ENCODE measurements at places on chromosomes 1 and 21. TPM values are rescaled to one million over a fixed set of nuclear protein-coding genes. Genes with fewer than 3 reads are reported as not detected.

DNA sequence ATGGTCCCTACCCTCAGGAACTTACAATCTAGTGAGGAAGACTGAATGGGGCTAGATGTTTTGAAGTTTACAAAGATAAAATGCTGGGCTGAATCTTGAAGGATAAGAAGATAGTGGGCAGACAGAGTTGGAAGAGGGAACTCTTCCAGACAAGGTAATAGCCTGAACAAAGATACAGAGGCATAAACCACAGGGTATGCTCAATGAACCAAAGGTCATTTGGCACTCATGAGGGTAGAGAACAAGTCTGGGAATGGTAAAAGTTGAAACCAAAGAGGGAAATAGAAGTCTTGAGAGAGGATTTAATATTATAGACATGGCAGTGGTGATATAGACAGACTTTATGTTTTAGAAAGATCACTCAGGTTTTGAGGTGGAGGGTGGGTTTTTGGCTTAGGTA, 48.1 kb upstream of the ZSWIM5 start:
- no peak for DNase-seq

- DNase-seq = no peak
Observed at GRCh38 chr21:42356046-42356445, 5.3 kb upstream of the TFF2 start.

AQP10 gene
- total RNA-seq = not detected

GRCh38 chr1:171434717-171435346, 50.5 kb upstream of the PRRC2C start:
- peak; percentile 79 for DNase-seq

RIPPLY3 gene
- total RNA-seq = not detected

- peak; percentile 94 for DNase-seq
Observed at GRCh38 chr1:8712413-8713231, 104.8 kb downstream of the RERE start.

- DNase-seq = peak; percentile 11
Observed at GRCh38 chr1:219058891-219059820, 114.5 kb upstream of the LYPLAL1 start.

DUSP23 gene
- 38.4 TPM for total RNA-seq

DNA sequence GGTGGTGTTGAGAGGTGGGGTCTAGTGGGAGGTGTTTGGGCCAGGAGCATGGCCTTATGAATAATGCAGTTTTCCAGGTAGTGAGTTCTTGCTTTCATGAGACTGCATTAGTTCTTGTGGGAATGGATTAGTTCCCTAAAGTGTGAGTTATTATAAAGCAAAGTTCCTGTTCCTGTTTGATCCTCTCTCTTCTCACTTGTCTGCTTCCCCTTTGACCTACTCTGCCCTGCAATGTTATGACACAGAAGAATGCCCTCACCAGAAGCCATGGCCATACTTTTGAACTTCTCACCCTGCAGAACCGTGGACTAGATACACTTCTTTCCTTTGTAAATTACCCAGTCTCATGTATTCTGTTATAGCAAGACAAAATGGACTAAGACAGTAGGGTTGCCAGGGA, 53.6 kb downstream of the MAP3K7CL start:
- DNase-seq = no peak

- DNase-seq = no peak
Observed at GRCh38 chr21:45401916-45402900, 2.8 kb upstream of the COL18A1 start.

DNA sequence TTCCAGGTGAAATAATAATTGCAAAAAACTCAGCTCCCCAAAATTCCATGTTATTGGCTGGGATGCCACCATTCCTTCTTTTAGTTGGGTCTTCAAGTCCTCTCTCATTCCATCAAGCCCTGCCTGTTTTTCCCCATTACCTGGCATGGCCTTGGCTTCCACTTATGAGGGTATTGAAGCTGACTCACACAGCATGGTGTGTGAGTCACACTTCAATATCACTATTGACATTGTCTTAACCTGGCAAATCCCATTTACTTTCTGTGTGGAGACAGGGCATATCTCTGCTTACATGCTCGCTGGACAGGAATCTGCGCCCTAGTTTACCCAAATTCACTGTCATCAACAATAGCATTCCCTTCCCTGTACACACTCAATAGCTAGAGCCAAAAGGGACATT, 1806.8 kb downstream of the BRINP3 start:
- DNase-seq = no peak

NSUN4 gene
- 14.3 TPM for total RNA-seq

GRCh38 chr21:39071623-39072214, 111.5 kb downstream of the PSMG1 start:
- no peak for DNase-seq

DNA sequence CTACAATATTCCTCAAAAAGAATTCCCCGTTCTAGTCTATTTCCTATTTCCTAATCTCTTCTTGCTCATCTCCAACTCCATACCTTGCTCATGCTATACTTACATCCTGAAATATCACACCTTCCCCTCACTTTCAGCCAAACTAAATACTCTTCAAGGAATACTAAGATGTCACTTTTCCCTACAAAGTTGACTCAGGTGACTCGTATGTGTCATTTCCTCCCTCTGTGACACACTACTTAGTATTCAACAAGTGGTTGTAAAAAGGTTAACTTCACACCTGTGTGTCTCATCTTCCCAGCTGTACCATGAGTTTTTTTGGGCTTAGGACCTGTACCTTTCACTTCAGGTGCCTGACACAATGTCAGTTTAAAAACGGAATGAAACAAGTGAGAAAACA, 81.9 kb upstream of the LBR start:
- no peak for DNase-seq

GRCh38 chr1:154557939-154558719, at the start of gene UBE2Q1:
TSS of gene UBE2Q1 (minus strand) at chr1:154558662. CDS start at chr1:154558553, 109 bp downstream.
- DNase-seq = no peak

- peak; percentile 17 for DNase-seq
Observed at GRCh38 chr1:204073837-204074273, 940 bp downstream of the SOX13 start.

OR6K3 gene
- not detected for total RNA-seq

C1QB gene
- total RNA-seq = not detected

DNA sequence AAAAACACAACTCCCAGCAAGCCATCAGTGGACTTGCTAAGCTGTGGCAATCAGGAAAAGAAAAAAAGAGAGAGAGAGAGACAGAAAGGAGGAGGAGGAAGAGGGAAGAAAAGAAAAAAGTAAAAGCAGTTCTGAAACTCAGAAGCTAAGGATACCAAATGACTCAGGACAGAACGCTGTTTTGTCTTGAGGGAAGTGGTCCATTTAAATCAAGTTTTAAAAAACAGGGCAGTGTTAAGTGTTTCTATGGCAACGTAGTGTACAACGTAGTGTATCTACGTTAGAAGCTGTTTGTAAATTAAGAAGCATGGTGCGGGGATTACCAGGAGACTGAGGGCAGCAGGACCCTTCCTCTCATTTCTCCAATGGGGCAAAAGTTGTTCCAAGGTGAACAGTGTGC, 5.8 kb downstream of the ADORA3 start:
- no peak for DNase-seq

CELA3A gene
- total RNA-seq = not detected

DNA sequence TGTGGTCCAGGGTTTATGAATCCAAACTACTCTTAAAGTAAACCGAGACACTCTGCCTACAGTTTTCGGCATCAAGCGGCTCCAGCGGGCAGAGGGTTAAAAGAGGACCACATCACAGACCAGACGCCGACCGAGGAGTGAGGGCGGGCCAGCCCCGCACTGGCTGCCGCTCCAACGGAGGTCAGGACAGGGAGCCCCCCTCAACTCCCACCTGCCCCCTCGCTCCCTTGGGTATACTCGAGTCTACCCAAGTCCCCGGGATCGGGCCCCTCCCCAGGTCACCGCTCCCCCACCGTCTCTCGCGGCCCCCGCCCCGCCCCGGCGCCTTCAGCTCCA, 312 bp downstream of the ARNT start:
- peak; percentile 56 for DNase-seq

TCEA3 gene
- total RNA-seq = 1.5 TPM

DNA sequence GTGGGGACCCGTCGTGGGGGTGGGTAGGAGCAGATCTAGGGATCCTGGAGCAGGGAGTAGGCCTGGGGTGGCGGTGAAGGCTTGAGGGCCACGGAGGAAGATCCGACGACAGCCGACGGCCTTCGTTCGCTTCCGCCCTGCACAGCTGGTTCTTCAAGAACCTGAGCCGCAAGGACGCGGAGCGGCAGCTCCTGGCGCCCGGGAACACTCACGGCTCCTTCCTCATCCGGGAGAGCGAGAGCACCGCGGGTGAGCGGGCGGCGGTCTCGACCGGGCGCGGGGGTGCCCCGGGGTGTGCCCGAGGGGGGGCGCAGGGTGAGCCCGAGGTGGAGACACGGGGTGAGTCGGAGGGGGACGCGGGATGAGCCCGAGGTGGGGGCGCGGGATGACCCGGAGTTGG, 16.5 kb upstream of the HDAC1 start:
- DNase-seq = no peak

SAMSN1 gene
- not detected for total RNA-seq

DNA sequence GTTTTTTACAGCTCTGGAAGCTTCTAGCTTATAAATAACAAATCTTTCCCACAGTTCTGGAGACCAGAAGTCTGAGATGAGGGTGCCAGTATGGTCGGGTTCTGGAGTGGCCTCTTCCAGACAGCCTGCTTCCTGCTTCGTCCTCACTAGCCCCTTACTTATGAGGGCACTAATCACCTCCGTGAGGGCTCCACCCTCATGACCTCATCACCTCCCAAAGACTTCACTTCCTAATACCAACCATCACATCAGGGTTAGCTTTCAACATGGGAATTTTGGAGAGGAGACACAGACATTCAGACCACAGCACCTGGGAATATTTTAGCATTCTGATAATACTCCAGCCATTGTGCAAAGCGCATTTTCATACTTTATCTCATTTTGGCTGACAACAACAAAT, 223.7 kb upstream of the IRF2BP2 start:
- DNase-seq = no peak

- DNase-seq = peak; percentile 36
Observed at GRCh38 chr1:205458777-205459566, 3.1 kb upstream of the BLACAT1 start.

DNA sequence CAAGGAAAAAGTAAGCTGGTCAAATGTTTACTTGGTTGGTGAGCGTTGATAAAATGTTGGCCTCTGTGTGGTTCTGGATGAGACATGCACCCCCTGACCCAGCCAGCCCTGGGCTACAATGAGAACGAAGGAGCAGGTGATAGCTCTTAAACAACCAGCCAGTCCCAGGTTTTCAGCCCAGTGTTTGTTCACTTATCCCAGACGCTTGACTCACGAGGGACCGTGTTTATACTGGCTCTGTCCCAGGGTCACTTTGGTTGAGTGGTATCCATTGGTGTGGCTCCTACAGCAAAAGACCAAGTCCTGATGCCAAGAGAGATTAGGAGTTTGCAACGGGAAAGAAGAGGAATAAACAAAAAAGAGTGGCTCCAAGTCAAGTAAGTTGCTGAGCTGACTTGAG, 86.9 kb downstream of the KCNJ15 start:
- peak; percentile 87 for DNase-seq

DNA sequence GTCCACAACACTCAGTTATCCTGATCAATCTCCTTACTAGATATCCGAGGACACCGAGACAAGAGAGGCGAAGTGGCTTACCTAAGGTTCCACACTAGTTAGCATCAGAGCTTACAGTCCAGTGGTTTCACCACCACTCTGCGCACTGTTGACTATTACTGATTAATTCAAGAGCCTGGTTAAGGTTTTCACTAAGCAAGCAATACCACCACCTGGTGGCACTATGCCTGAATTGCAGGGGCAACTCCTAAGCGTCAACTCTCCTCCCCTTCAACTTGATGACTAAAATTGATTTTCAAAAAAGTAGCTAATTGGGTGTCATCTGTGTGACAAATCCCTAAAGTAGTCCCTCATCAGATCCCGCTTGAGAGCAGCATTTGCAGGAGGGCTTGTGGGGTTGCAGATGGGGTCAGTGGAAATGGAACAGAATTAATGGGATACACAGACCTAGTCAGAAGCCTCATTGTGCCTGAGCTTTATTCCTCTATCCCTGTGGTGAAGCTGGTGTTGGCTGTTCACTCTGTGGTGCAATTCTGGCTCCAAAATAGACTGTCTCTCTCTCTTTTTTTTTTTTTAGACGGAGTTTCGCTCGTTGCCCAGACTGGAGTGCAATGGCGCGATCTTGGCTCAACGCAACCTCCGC, 9.1 kb downstream of the TTC22 start:
- peak; percentile 28 for DNase-seq

GRCh38 chr1:29650476-29650875, 414.2 kb downstream of the PTPRU start:
- DNase-seq = no peak

GRCh38 chr1:16258591-16259135, 21.7 kb upstream of the CPLANE2 start:
- no peak for DNase-seq

ST6GALNAC5 gene
- 7.3 TPM for total RNA-seq

GRCh38 chr21:17428484-17428869, 84.4 kb upstream of the CXADR start:
- no peak for DNase-seq

GRCh38 chr1:154720328-154721297, 112.6 kb upstream of the ADAR start:
- no peak for DNase-seq

DNA sequence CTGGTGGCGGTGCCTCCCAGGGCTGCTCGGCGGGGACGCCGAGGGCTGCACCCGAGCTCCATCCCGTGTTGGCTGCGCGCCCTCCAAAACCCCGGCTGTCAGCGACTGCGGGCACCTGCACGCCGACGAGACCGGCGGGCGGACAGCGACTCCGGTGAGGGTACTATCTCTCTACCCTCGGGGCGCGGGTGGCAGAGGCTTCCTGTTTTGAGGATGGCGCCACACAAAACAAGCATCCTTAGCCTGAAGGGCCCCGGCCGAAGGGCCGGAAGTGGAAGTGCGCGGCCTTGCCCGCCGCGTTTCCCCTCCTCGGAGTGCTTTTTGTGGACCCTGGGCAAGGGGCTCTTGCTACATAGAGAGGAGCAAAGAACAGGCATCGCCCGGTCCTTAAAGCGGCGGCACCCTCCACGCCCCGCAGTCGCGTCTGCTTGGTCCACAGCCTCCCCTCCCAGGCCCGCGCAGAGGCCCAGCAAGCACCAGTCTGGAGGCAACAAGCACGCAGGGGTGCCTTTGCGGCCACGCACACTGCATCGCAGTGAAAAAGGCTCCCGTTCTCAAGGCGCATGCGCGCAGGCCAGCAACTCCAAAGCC, 561 bp upstream of the COQ8A start:
- DNase-seq = no peak

ALPL gene
- total RNA-seq = 138 TPM

DNA sequence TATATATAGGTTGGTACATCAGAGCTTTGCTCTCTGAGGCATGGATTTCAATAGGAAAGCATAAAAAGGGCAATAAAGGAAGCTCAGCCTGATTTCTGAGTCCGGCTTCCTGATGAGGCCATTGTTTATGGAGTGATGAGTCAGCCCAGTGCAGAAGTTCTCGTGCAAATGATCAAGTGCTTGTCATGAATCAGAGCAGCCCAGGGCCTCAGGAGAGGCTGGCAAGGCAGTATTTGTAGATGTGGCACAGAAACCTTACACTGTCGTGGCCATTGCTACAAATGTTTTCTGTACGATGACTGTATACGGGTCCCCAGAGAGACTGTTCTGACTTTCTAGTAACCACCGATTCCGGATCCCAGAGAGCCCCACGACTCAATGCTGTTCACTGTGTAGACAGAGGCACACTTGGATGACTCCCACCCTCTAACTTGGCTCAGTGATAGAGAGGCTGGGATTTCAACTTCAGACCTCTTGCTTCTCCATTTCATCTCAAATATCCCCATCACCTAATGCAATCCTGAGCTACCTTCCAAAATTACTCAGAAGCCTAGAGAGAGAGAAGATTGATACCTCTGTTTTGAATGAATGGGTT, 26.8 kb downstream of the UMODL1 start:
- DNase-seq = peak; percentile 95

KIF17 gene
- total RNA-seq = 0.13 TPM

- no peak for DNase-seq
Observed at GRCh38 chr1:236522937-236523703, 662 bp upstream of the LGALS8 start.

Data from LHCN-M2 (cell line).